ENCODE measurements at places on chromosomes 4 and X.
A peak's percentile ranks its signal among the peaks of the same experiment; 100 is the strongest.

GRCh38 chr4:146193628-146194027, 18.1 kb downstream of the LSM6 start:
- DNase-seq = no peak

DNA sequence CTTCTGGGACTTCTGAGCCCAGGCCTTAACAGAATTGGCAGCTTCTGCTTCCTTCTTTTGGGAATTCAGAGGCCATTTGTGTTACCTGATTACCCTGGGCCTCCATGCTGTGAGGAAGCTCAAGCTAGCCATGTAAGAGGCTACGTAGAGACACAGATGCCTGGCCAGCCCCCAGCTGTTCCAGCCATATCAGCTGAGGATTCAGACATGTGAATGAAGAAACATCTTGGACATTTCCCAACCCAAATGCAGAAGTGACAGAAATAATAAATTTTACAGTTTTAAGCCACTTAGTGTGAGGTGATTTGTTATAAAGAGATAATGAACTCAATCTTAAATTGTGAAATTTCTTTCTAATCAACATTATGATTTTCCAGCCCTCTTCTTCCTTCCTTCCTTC, 18.7 kb upstream of the ZNF827 start:
- no peak for DNase-seq

DNA sequence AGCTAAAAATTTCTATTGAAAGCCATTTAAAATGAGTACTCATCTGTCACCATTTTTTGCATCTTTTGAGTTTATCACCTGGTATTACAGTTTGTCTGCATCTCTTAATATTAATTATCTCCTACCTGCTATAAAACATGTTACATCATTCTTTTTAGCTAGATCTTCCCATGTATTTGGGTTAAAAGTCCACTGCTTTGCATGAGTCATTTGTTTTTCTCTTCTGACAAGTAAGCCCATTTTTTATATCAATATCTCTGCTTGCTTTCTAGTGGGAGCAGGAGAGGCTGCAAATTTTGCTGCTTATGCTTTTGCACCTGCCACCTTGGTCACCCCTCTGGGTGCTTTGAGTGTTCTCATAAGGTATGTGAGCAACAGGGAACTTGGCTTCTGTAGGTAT, 16.1 kb downstream of the NIPAL1 start:
- DNase-seq = no peak

GRCh38 chr4:153371701-153372234, 27.3 kb downstream of the MND1 start:
- DNase-seq = no peak

- DNase-seq = no peak
Measured at GRCh38 chr4:121932212-121932974, 19.5 kb downstream of the TRPC3 start.

DNA sequence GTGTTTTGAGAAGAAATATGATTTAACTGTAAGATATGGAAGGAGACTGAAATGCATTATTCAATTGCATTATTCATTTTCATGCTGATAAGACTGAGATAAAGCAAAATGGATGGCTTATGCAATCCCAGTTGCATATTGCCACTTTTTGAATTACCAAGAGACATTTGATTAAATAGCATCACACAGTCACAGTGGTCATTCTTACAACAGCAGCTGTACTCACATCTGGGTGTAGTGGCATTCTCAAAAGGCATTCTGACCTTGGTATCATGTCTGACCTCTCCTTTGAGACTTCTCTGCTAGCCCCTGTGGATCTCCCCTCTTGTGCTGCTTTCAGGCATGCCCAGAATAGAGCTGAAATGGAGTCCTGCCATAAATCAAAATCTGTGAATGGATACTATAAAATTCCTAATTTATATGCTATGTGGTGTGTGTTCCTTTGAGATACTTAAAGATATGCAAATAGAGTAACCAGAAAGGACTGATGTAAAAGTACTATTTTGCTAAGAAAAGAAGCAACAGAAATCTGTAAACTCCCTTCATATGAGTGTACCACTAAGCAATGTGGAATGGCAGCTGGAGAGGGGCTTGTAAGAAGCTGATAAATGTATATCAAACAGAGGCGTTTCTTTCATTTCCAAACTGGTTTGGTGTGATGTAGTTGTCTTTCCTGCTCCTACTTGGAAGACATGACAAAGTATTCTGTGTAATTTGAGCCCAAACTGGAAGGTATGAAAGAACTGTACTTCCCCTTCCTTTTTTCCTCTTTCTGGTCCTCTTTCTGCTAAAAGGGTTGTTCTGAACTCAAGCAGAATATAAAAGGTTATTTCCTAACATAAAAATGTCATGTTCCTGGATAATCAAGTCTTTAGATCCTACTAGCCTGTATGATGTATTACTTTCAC, 25.4 kb upstream of the METAP1 start:
- no peak for DNase-seq

- DNase-seq = no peak
Measured at GRCh38 chrX:136200466-136200865, 50.7 kb downstream of the MAP7D3 start.

DNA sequence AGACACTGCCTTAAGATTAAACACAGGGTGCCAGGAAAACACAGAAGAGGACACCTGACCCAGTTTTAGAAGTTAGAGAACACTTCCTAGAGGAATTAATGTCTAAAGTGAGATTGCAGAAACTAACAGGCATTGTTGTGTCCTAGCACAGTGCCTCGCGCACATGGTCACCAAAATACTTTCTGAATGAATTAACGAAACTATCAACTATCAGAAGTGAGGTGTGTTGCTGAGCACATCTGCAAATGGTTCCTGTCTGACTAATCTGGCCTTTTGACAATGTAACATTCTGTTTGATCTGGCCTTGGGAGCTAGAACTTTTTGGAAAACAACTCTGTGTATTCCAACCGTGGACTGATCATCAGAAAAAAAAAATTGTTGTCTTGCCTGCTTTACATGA, 556.8 kb upstream of the LCORL start:
- DNase-seq = no peak

DNA sequence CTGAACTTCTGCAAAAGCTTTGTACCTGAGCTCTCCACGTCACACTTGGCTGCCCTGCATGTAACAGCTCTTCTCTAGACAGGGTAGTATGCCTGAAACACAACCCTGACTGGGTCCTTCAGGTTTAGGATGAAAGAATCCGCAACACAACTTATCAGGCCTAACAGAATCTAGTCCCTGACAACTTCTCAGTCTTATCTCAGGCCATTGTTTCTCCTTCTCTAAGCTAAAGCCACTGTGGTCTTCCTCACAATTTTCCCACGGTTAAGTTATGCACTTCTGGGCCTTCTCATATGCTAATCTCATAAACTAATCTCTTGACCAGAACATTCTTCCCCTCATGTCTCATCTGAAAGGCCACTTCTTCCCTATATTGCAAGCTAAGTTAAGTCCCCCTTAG, 10.8 kb upstream of the TMPRSS11B start:
- no peak for DNase-seq

- DNase-seq = no peak
Measured at GRCh38 chrX:113400193-113400704, 559.6 kb upstream of the AMOT start.

- no peak for DNase-seq
Measured at GRCh38 chr4:66766557-66766956, 778.7 kb downstream of the CENPC start.

GRCh38 chr4:88573276-88573980, 18.9 kb upstream of the HERC3 start:
- no peak for DNase-seq

DNA sequence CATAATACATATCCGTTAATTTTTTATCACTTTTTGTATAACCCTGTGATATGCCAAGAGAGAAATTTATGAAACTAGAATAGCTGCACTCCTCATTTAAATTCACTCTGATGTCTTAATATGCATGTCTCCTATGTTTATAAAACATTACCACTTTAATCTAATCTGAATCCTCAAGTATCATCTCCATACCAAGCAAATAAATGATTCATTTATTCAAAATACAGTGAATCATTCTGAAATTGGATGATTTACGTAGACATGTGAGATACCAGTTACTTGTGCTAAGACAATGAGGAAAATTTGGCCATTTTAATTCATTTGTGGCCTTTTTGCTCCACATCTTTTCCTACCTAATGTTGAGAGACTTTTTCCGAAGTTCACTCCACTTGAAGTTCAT, 435.1 kb upstream of the FTHL17 start:
- no peak for DNase-seq

- no peak for DNase-seq
Measured at GRCh38 chrX:102860235-102860634, 76.8 kb upstream of the RAB40AL start.

DNA sequence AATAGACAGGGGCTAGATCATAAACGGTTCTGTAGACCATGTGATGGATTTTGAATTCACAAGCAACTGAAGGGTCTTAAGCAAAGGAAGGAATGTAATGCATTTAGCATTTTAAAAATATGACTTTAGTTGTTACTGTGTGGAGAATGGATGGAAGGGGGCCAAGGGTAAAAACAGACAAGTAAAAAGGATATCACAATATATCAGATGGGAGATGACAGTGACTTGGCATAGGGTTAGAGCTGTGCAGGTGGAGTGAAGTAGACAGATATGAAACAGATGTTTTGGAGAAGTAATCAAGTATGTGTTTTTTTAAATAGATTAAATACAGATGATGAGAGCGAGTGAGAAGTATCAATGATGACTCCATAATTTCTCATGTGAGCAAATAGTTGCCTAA, 1116.0 kb upstream of the TENM3 start:
- DNase-seq = no peak

DNA sequence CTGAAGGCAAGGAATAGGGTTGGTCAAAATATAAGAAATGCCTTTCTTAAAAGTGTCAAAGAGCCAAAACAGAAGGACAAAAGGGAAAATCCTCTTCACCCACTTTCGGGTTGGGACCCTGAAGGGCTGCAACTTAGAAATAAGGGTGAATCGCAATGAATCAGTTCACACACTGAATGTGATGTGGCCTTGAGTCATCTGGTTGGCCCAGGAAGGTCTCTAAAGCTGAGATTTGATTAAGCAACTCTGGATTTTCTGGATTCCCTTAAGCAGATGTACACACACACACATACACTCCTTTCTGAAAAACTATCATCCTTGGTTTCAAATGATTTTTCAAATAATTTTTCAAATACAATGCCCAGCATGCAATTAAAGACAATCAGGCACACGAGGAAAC, 13.1 kb downstream of the TAB3 start:
- DNase-seq = peak; percentile 41

DNA sequence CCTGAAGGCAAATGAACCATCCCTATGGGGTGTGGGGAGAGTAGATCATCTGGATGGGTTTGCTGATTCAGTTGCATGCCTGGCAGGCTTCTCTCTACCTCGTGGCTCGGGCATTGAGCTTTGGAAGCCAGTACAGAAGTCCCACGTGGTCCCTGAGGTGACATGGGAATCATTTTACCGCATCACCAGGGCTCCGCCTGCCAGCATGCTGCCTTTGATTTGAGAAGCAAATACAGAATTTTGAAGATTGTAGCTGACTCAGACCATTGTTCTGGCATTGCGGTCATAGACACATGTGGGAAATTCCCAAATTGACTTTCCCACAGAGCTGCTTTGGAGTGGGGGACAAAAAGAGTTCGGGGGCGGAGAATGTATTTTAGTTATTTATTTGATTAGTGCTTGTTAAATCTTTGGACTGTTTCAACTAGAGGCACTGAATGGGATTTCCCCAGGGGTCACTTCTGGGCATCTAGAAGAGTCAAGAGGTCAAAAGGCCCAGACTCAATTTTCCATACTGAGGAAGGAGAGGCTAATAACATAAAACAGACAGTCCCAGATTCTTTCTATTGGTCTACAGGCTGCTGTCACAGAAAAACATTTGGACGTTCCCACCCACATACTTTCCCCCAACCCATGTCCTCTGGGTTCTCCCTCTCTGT, 79.3 kb downstream of the NHSL2 start:
- no peak for DNase-seq

DNA sequence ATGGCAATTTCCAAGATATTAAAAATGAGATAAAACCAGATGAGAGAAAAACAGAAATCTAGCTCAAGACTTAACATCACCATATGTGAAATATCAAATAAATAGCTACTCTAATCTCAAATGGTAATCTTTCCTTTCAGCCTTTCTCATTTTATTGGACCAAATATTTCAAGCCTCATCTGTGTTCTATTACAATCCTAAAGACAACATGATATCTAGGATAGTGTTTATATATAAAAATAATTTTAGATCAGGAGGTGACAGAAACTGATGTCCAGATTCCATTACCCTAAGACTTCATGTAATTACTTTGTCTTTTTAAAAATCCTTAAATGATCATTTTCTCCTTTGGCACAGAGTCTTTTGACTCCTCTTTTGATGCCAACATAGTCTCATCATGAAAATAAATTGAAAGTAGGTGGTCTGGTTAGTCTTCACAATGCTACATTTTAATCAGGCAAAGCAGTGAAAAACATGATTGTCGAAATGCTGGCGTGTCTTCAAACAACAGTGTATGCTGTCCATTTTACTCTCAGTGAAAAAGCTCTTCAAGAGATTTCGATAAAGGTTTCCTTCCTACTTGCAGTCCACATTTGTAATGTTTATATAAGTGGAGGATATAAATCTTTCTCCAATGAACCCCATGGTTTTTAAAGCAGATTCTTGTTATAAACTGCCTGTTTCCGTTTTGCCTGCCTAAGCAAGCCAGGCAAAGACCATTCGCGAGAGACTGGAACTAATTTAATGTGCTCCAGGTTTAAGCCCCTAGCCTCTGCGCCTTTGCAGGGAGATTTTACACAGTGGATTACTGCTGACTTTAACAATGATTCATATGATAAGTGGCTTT, 169.8 kb downstream of the SCFD2 start:
- no peak for DNase-seq
